ENCODE measurements at places on chromosomes 1 and 21. TPM values are rescaled to one million over a fixed set of nuclear protein-coding genes. Genes with fewer than 3 reads are reported as not detected.

The HSD3B1 gene
- total RNA-seq = not detected

The ST6GALNAC3 gene
- total RNA-seq = 3.0 TPM

The OR2L3 gene
- not detected for total RNA-seq

The DOP1B gene
- total RNA-seq = 10.9 TPM

The CD1B gene
- not detected for total RNA-seq

GRCh38 chr1:43439781-43440180 lies 13.9 kb downstream of the HYI start:
- no peak for DNase-seq

GRCh38 chr1:113429461-113430153 lies 39.3 kb downstream of the MAGI3 start:
- DNase-seq = no peak

DNA sequence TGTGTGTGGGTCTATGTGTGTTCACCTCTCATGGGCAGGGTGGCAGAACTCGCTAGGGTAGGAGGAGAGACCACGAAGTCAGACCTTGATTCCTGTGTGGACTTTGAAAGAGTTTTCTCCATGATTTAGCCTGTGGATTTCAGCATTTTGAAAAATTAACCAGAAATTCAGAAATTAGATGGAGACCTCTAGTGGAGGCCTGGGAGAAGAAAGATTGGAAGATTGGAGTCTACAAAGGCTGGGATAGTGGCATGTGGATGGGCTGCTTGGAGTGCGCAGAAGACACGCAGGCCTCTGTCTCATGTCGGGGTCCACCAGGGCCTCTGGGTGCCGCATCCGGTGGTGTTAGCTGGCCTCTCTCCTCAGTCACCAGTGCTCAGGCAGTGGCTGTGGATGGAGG lies 18.9 kb upstream of the IGSF5 start:
- DNase-seq = no peak

GRCh38 chr1:1440262-1441001 lies 4.9 kb downstream of the VWA1 start:
- no peak for DNase-seq

- DNase-seq = no peak
Observed at GRCh38 chr21:14527696-14528652, 18.1 kb downstream of the SAMSN1 start.

DNA sequence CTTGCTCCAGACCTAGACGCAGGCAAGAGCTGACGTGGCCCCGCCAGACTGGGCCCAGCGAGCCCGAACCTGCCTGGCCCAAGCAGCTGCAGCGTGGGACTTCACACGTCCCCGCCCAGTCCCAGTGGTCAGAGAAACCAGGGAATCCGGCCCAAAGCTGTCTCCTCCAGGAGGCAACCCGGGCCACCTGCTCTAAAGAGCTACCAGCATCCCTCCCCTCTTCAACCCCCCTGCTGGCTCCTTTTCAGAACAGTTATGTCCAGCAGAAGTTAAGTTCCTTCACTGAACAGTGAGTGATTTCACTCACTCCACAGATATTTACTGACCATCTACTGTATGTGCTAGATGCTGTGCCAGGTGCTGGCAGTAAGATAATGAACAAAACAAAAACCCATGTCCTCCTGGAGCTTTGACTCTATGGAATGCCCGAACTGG lies 2.1 kb upstream of the EFNA1 start:
- no peak for DNase-seq

- no peak for DNase-seq
Observed at GRCh38 chr1:22288593-22289241, 145.8 kb upstream of the WNT4 start.

DNA sequence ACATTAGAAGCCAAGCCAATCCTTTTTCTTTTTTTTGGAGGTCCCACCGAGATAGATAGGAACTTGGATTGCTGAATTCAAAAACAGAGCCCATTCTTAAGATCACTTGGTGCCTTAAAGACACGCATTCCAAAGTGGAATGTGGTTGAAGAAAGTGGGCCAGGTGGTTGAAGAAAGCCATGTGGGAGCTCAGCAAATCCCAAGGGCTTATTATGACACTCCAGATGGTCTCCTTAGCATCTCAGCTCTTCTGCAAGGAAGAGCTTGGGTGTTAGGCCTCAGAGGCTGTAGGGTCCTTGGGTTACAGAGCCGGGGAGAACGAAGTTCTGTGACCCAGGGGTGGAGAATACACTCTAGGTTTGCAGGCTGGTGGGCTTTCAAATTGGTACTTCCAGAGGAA lies 13.5 kb downstream of the TOR3A start:
- DNase-seq = no peak

DNA sequence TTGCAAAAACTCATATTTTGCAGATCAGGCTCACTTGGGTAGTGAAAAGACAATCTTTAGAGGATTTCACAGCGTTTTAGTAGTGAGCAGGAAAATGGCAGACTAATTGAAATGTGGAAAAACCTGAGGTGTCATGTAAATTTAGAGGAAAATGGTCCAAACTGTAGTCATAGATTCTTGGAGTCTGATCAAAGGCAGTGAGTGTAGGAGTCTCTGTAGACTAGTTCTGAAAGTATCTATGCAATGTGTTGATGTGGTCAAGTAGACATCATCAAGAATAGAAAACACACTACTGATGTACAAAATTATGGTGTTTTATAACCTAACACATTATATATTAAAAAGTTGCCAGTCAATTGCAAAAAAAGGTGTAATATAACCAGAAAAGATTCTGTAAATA lies 143.2 kb upstream of the C1orf105 start:
- DNase-seq = no peak

- DNase-seq = no peak
Observed at GRCh38 chr1:216535059-216535458, 111.8 kb upstream of the USH2A start.

Measured in activated naive CD8-positive, alpha-beta T cell treated with anti-CD3 and anti-CD28 coated beads for 36 hours (primary cell).